ENCODE measurements at places on chromosomes 6 and 20.
A peak's percentile ranks its signal among the peaks of the same experiment; 100 is the strongest.

GRCh38 chr6:107699697-107700325 is 124.3 kb downstream of the SCML4 start:
- DNase-seq = no peak

- DNase-seq = no peak
These were observed 16.6 kb downstream of the POPDC3 start for GRCh38 chr6:105163183-105163582.

- DNase-seq = no peak
These were observed 268.5 kb upstream of the EXOC2 start for GRCh38 chr6:961407-961960.

- DNase-seq = no peak
These were observed 397.2 kb downstream of the CDH4 start for GRCh38 chr20:61649105-61649859.

DNA sequence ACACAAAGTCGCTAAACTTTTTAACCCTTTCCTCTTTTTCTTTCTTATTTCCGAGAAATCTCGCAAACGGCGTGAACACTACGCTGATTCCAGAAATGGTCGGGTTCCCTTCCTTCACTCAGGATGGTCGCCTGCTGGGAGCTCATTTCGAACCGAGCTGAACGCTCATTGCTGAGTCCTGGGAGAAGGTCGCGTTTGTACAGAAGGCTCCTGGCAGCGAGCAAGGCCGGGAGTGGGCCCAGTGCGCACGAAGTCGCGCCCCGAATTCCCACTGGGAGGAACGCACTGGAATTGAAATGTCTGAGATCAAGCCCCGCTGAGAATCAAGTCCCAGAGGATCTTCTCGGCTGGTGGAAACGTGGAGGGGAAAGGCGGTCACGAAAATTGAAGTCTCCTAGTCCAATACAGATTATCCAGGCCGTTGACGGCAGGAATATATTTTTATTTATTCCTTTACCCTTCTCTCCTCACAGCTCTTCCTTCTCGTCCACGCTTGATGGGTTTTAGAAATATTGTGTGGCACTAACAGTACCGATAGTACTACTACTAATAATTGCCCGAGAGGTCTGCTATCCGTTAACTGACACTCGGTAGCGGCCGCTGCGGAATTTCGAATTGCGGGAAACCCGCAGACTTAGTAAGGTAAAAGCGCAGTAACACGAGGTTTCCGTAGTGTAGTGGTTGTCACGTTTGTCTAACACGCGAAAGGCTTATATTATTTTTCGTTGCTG is 207.2 kb upstream of the ZNF184 start:
- DNase-seq = no peak

DNA sequence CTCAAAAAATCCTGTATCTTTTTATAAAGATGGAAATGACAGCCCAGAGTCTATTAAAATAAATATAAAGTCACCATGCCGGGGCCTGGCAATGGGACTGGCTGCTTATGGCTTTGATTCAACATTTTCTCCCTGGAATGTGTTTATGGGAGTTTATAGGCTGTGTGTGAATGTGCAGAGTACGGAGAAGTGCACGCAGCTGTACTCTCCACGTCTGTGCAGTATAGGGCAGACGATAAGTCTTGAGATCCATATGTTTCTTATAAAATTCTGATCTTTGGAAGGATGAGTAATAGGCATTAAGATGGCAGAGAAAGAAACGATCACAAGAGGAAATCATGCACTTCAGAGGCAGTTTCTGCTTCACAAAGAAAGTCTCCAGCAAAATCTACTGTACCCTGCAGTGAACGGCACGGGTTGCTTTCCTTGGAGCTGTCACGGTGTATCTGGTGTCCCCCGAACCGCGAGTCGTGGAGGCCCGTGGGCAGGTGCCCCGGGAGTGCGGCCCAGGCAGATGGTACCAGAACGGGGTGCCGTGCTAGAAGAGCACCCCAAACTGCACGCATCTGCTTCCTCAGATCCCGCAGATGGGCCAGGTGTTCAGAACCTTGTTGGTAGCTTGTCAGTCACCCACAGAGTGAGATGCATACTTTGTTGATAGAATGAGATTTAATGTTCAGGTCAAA is 382.5 kb downstream of the TAF4 start:
- no peak for DNase-seq

DNA sequence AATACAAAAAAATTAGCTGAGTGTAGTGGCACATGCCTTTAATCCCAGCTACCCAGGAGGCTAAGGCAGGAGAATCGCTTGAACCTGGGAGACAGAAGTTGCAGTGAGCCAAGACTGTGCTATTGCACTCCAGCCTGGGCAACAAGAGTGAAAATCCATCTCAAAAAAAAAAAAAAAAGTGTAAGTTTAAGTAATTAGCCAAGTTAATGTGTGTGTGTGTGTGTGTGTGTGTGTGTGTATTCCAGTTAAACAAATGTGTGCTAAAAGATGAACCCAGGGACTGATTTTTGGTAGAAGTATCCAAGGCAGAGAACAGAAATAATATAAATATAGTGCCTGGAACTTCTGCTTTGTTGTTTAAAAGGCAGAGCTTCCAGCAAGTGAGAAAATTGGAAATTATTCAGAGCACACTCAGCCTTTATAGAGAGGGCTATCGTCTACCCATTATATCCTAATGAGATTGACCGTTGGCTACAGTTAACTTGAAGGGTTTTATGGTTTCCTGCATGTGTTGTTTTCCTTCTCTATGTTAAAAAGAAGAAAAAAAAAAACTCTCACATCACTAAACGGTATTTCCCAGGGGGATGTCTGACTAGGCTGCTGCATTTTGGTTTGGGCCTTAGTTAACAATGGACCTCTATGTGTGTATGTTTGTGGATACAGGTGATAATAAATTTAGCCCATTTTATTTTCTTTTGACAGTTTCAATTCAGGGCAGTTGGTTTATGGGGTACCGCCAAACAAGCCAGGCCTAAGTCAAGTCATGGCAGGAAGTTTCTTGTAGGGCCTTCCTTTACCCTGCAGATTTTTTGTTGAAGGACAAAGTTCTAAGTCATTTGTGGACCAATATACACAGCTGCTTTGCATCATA is 9.8 kb downstream of the SOX4 start:
- DNase-seq = no peak

DNA sequence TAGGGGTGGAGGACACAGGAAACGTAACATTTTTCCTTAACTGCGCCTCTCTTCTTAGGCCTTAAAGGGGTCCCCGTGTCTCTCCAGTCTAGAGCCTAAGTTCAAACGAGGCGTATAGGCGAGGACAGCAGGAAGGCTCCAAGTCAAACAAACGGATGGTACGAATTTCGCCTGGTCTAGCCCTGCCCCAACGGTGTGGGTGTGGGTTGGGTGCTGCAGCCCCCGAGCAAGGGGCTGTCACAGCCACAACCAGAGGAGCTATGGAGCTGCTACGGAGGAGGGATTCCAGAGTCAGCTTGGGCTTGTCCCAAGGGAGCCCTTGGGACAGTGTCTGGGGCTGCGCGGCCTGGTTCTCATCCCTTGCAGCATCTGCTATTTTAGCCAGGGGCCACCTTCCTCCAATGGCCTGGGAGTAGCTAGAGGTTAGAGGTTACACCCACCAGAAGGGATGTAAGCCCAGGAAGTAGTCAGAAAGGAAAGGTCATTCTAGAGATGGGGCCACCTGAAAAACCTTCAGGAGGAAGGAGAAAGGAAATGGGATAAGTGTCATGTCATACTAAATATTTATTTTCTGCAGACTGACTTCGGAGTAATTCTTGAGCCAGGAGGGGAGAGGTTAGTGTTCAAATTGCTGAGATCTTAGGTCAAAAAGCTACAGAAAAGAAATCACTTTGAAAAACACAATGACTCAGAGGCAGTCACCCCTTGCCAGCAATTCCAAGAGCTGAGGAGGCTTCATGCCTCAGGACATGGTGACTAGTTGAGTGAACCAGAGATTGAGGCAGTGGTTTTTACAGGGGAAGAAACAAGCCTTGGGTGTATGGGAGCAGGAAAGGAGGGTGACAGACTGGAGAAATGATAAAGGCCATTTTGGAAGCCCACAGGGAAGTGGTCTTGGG is 21.7 kb downstream of the VPS52 start:
- DNase-seq = no peak

GRCh38 chr6:1689141-1689540 is 79.4 kb downstream of the FOXC1 start:
- no peak for DNase-seq

- no peak for DNase-seq
These were observed 287.1 kb downstream of the GMDS start for GRCh38 chr6:1958257-1958656.

DNA sequence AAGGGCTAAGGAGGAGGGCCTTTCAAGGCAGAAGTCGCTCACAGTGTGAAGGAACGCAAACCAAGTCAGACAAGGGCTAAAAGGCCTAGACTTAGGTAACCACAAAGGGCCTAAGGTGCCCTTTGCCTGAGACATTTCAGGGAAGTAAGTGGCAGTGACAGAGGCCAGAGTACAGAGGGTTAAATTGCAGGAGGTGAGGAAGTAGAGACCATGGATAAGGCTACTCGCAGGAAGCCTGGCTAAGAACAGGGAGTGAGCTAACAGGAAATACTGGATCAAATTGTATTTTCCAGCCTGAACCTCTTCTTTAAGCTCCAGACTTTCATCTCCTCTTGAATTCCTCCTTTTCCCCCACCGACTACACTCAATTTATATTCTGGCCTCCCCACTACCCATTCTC is 16.6 kb downstream of the ZHX3 start:
- no peak for DNase-seq

DNA sequence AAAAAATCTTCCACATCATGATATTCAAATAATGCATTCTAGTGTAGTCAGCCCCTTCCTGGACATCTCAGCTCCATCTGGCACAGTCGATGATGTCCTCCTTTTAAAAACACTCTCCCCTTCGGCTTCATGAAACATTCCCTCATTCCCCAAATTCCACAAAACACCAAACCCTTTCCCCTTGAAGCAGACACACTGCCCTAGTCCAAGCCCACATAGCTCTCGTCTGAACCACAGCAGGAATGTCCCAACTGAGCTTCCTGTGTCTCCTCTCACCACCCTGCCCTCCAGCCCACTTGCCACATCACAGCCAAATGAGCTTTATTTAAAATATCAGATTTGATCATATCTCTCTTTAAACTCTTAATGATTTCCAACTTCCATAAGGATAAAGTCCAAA is 106.4 kb upstream of the CARMIL1 start:
- no peak for DNase-seq

GRCh38 chr20:42492290-42492689 is 697.4 kb downstream of the PTPRT start:
- no peak for DNase-seq

DNA sequence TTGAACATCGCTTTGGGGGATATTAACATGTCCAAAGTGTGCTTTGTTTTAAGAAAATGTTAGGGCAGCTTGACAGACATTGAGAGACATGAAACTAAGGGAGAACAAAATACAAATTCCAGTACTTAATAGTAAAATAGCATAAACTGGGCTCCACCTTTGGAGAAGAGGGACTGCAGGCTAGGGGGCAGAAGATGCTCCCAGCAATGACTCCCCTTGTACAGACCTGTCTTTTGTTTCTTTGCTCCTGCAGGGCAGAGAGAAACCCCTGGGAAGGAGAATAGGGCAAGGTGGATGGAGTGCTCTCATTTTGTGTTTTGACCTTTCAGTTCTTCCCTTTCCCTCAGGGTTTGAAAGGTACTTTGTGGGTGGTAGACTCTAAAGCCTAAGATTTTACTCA is 115.6 kb upstream of the PLCB4 start:
- no peak for DNase-seq

DNA sequence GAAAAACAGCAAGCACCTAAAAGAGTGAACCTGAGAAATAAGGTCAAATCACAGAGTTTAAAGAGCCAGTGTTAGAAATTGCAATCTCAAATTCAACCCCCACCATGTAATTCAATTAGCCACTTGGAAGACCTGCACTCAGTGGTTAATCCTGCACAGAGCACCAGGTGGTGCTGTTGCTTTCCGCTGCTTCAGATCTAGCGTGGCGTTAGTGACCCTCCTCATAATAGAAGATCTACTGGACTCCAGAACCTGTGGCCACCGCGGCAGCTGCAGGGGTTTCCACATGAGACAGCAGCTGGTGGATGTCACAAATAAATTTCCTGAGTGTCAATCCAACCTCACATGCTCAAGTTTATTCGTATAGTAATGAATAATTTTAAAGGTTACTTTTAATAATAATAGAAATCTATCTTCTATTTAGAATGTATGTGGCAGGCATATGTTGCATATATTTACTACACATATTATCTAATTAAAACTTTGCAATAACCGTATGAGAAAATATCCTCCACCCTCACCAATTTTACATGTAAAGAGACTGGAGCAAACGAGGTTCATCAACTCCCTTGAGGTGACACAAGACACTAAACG is 84.4 kb downstream of the SYNE1 start:
- peak; percentile 5 for DNase-seq

- DNase-seq = no peak
These were observed 99.3 kb upstream of the NFATC2 start for GRCh38 chr20:51641866-51642265.

DNA sequence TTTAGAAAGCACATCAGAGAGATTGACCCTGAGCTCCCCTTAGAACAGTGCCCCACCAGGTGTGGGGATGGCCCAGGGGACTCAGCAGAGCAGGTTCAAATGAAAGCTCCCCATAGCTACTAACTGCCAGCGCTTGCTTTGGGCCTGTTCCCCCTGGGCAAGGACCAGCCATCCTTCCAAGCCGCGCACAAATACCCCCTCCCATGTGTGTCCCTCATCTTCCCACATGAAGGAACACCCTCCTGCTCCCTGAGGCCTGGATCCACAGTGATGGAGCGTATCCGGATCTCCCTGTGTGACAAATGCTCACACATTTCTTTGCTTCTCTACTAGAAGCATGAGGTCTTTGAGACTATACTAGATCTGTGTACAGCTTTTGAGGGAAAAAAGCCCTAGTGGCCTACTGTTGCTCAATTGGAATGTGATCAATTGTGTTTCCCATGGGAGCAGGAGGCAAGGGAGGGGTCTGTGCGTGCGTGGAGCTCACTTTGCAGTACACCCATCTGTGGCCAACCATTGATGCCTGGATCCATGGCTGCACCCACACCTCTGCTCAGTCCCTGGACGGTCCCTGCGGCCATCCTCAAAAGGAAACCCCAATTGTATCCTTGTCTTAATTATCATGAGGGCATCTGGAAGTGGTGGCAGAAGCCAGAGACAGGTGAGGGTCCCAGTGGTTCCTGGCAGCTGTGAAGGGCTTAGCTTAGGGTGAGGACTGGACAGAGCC is 1.4 kb upstream of the RAET1G start:
- DNase-seq = no peak

GRCh38 chr20:56890011-56890410 is 260.9 kb downstream of the TFAP2C start:
- DNase-seq = no peak

- no peak for DNase-seq
These were observed 26.1 kb downstream of the C6orf52 start for GRCh38 chr6:10668126-10668917.

- no peak for DNase-seq
These were observed 230.9 kb upstream of the CITED2 start for GRCh38 chr6:139605350-139605749.

DNA sequence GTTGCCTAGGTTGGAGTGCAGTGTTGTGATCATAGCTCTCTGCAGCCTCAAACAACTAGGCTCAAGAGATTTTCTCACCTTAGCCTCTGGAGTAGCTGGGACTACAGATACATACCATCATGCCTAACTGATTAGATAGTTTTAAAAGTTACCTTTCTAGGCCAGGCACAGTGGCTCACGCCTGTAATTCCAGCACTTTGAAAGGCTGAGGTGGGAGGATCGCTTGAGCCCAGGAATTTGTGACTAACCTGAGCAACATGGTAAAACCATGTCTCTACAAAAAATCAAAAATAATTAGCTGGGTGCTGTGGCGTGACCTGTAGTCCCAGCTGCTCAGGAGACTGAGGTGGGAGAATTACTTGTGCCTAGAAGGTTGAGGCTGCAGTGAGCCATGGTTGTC is 41.2 kb downstream of the SLC17A5 start:
- no peak for DNase-seq
